ENCODE measurements at places on chromosomes 7 and 10.

- no peak for DNase-seq
These were observed 354.2 kb downstream of the GFRA1 start for GRCh38 chr10:115918812-115919211.

DNA sequence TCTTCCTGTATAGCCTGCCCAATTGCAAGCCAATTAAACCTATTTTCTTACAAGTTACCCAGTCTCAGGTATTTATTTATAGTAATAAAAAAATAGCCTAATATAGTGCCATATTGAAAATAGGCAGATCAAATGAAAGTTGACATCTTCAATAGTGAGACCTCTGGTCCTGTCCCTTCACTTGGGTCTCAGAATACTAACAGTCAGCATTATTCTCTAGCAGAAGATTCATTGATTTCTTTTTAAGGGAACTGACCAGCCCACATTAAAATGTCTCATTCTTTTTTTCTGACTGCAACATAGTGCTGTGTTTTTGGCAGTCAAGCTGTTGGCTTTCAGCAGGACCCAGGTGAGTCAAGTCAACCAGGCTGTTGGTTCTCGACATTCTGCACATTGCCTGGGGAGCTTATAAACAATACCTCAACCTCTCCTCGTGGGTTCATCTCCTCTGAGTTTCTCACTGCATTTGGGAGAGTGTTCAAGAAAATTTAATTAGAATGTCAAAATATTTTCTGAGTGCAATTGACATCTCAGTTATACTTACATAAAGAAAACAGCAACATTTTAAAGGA, 109.8 kb downstream of the MKX start:
- DNase-seq: no peak

GRCh38 chr7:104208421-104208780, 588 bp upstream of the ORC5 start:
- DNase-seq: no peak

DNA sequence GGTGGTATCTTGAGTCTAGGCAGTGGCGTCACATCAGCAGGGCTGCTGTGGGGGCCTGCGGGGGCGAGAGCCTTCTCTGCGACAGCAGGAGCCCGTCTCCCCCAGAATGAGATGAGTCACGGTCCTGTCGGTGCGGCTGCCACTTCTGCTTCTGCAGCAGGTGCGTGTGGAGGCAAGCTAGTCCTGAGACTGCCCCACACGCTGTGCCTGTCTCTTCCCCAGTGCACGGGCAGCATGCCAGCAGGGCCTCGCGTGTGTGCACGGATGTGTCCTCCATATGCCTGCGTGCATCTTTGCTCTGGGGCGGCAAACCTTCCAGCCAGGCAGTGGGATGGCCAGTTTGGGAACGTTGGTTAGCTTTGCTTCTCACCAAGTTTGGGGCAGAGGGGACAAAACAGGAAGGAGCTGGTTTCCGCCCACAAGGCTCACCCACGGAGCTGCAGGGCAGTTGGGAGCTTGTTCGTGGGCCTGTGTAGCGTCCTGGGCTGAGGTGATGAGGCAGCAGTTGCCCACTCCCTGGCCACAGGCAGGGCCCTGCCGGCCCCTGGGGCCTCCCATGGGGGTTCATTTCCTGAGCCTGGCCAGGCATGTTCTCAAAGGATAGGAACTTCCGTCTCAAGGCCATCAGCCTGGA, 60.8 kb upstream of the PPIF start:
- DNase-seq: peak; percentile 73

GRCh38 chr10:121240011-121240410, 358.2 kb downstream of the FGFR2 start:
- DNase-seq: no peak

DNA sequence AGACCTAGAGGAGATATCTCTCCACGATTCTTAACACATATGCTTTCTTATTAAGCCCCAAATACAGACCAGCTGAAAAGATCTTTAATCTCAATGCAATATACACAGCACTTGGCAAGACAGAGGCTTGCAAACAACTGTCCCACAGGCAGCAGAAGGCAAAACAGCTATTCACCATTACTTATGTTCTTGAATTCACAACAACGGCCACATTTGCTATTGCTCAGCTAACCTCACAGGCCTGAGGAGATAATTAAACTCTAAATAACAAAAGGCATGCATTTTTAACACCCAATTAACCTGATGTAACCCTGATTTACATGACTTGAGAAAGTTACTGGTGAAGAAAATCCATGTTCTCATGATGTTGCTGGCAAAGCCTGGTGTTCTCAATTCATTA, 216.4 kb downstream of the CRPPA start:
- no peak for DNase-seq

DNA sequence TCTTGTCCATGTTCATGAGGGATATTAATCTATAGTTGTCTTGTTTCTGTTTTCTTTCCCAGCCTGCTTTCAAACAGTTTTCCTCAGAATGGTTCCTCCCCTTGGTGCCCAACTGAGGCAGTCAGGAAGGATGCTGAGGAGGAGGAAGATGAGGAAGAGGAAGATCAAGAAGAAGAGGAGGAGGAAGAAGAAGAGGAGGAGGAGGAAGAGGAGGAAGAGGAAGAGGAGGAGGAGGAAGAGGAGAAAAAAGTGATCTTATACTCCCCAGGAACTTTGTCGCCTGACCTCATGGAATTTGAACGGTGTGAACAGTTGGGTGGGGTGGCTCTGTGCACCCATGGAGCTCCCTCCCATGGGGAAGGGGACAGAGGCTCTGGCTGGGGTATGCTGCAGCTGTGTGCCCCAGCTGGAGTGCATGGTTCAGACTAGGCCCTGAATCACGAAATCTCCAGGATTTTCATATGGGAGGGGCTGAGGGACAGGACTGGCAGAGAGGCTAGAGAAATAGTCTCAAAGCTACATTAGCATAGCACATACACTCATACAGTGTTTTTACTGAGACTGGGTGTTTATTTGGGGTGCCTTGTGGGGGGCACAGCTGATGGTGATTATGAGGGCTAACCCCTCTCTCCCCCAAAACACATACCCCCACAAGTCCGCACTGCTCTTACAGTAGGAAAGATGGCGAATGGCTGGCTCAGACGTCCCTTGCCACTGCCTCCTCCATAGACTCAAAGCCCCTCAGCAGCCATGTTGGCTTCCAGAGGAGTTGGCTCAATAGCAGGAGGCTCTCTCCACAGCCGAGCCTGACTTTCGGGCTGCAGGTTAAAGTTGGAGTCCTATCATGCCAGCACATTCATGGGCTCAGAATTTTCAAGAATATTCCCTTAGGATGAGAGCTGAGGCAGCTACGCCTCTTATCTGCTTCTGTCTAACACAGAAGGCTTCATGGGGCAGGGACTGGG, 11.9 kb downstream of the STRA8 start:
- no peak for DNase-seq

- no peak for DNase-seq
These were observed 2.8 kb downstream of the WNT16 start for GRCh38 chr7:121331574-121331973.

GRCh38 chr10:104809288-104810090, 168.4 kb downstream of the SORCS3 start:
- DNase-seq: no peak

- DNase-seq: no peak
These were observed 135.2 kb downstream of the ADCY1 start for GRCh38 chr7:45709168-45710042.

DNA sequence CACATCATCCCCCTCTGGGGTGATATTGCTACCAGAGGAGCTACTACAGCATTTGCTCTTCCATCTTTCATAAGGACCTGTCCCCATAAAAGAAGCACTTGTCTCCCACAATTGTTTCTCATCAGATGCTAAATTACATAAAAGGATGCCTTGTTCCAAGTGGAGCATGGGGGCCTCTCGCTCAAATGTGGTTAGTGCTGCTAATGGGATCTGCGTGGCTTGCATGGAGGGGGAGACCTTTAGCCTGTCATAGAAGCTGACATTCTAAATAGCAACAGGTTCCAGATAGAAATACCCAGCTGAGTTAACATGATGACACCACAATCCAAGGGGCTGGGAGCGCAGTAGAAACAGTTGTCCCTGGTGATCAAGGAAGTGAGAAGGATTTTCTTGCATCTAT, 257.9 kb downstream of the SFMBT2 start:
- no peak for DNase-seq

- DNase-seq: no peak
These were observed 60.0 kb upstream of the NKX6-2 start for GRCh38 chr10:132845780-132846595.

DNA sequence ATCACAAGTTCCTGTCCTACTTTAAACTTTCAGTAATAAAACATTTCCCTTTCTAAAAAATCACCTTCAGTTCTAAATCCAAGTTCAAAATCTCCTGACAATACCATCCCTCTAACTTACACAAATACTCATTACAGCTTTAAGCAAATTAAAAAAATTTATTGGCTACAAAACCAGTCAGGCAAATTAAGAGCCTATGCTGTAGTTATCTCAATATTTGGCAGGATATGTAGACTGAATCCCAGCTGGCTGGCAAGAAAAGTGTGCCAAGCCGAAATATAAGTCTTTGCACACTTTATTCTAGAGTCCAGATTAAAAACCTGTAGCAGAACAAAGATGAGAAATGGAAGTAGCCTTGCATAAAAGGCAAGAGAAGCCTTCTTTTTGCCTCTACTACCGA, 9.5 kb downstream of the WAPL start:
- DNase-seq: no peak

GRCh38 chr7:2523941-2524807, 4.6 kb downstream of the LFNG start:
- DNase-seq: peak; percentile 84

GRCh38 chr7:150420242-150420641, 30.2 kb upstream of the GIMAP8 start:
- no peak for DNase-seq

- no peak for DNase-seq
These were observed 207.0 kb downstream of the SUGCT start for GRCh38 chr7:40341836-40342235.

DNA sequence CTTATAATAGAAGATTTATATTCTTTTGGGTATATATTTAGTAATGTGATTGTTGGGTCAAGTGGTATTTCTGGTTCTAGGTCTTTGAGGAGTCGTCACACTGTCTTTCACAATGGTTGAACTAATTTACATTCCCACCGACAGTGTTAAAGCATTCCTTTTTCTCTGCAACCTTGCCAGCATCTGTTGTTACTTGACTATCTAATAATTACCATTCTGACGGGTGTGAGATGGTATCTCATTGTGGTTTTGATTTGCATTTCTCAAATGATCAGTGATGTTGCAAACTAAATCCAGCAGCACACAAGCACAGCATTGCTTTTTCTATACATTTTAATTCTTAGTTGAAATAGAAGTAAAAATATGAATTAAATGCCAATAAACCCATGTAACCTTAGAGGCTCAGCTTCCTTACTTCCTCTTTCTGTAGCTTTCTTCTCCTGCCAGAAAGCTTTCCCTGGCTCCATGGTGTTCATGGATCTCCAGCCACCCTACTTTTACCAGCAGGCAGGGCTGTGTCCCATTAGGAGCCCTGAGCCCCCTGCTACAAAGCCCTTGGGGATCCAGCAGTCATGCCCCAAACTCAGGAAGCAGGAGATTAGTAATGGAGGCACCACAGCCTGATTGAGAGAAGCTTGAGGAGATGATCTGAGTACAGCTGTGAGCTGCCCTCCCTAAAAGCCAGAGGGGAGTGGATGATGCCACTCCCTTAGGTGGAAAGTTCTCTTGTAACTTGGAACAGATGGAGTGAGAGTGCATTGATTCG, 158.6 kb downstream of the TMEM178B start:
- DNase-seq: no peak

DNA sequence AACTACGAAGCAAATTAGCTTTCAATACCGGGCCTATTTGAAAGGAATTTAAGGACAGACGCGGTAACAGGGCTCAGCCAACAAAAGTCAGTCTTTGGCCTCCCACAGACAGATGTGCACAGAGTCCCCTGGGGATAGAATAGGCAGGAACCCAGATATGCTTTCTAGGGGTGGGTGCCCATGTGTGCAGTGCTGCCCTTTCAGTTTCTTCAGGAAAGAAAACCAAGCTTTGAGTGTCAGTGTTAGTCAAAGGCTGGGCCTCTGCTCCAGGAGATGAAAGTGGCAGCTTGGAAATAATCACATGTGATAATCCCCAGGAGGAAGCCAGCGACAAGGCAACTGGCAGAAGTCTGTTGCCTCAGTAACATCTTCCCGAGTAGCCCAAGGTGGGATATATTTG, 43.8 kb upstream of the CSTF2T start:
- DNase-seq: no peak

DNA sequence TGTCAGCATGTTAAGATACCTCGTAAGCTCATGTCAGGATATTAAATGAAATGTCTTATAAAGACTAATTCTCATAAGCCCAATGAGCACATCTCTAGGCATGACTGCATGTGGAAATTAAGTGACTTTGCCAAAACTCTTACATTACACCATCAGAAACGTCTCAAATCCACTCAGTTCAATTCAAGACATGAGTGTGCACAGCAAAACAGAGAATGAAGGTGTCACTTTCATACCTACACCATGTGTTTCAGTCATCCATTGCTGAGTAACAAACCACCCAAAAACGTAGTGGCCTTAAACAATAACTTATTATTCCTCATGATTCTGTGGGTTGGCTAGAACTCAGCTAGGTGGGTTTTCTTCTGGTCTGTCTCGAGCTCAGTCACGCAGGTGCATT, 99.8 kb downstream of the ATE1 start:
- no peak for DNase-seq

DNA sequence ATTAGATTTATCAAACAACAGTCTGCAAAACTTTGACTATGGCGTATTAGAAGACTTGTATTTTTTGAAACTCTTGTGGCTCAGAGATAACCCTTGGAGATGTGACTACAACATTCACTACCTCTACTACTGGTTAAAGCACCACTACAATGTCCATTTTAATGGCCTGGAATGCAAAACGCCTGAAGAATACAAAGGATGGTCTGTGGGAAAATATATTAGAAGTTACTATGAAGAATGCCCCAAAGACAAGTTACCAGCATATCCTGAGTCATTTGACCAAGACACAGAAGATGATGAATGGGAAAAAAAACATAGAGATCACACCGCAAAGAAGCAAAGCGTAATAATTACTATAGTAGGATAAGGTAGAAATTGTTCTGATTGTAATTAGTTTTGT, 31.4 kb downstream of the LRRC17 start:
- DNase-seq: no peak

DNA sequence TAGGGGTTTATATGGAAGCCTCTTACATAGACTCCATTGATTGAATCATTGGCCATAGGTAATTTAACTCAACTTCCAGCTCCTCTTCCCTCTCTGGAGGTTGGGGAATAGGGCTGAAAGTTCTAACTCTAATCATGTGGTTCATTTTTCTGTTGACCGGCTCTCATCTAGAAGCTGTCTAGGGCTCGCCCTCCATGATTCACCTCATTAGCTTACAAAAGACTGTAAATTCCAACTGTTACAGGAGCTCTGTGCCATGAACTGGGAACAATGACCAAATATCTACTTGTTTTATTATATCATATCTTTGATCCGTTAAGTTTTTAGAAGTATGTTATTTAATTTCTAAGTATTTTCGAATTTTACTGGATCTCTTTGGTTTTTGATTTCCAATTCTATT, 263.0 kb downstream of the TCF7L2 start:
- no peak for DNase-seq
